ENCODE measurements at places on chromosomes 6 and 20. TPM values are rescaled to one million over a fixed set of nuclear protein-coding genes. Genes with fewer than 3 reads are reported as not detected.

The UNC5CL gene
- total RNA-seq: not detected

The C6orf15 gene
- total RNA-seq: 0.49 TPM

The RBPJL gene
- total RNA-seq: not detected

The COL21A1 gene
- 51.1 TPM for total RNA-seq

The MAPK14 gene
- 32.0 TPM for total RNA-seq

Data from cardiac ventricle fibroblast (primary cell).